ENCODE measurements at places on chromosomes 1 and 21.

- no peak for DNase-seq
Observed at GRCh38 chr1:37655274-37655673, 20.6 kb upstream of the RSPO1 start.

- DNase-seq = no peak
Observed at GRCh38 chr21:44816761-44817505, 929 bp downstream of the SUMO3 start.

- no peak for DNase-seq
Observed at GRCh38 chr21:15329191-15329590, 264.4 kb upstream of the NRIP1 start.

GRCh38 chr1:198825254-198825653 lies 186.4 kb downstream of the PTPRC start:
- DNase-seq = no peak

GRCh38 chr1:160637821-160638539 lies 8.9 kb downstream of the SLAMF1 start:
- DNase-seq = peak; percentile 62

- no peak for DNase-seq
Observed at GRCh38 chr1:201612645-201613044, 73.7 kb downstream of the NAV1 start.

Measured in CD4-positive, alpha-beta T cell treated with Interleukin-6 for 4 hours (primary cell).